CD4-positive, alpha-beta T cell (primary cell): ENCODE measurements at places on chromosomes 6 and 20.

GRCh38 chr6:45724511-45724910 is 291.1 kb downstream of the CLIC5 start:
- DNase-seq: no peak

DNA sequence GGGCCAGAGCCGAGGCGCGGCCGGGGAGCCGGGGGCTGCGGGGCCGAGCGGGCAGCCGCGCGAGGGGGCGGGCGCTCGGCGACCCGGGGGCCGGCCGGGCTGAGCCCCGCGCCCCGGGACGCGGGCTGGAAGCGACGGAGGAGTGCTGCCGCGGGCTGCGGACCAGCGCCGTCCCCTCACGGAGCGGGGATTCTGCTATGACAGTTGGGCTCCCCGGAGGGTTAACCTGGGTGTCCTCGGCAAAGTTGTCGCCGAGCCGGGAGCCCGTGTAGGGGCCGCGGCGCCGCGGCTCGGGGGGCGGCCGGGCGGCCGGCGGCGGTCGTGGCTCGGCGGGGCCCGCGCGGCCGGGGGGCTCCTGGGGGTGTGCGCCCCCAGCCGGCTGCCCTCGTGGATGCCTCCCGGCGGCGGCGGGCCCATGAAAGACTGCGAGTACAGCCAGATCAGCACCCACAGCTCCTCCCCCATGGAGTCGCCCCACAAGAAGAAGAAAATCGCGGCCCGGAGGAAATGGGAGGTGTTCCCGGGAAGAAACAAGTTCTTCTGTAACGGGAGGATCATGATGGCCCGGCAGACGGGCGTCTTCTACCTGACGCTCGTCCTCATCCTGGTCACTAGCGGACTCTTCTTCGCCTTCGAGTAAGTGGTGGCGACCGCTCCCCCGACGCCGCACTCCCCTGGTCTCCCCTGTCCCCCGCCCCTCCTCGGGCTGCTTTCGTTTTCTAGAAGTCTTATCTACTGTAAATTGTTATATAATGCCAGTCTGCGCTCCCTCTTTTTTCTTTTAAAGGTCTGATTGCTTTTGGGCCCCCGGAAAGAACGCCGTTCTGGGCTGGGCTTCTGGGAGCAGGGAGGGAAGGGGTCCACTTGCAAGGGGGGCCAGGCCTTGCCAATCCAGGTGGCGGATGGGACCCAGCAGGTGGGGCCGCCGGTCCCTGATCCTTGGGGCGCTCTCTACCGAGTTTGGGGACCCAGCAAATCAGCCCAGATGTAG is 936 bp downstream of the ZDHHC14 start:
- peak; percentile 44 for DNase-seq

GRCh38 chr6:43120944-43121913 is 45.1 kb downstream of the PTK7 start:
- no peak for DNase-seq

GRCh38 chr20:16970776-16971175 is 222.6 kb downstream of the OTOR start:
- DNase-seq: no peak

- no peak for DNase-seq
These were observed 29.8 kb downstream of the GFOD1 start for GRCh38 chr6:13457577-13457976.

DNA sequence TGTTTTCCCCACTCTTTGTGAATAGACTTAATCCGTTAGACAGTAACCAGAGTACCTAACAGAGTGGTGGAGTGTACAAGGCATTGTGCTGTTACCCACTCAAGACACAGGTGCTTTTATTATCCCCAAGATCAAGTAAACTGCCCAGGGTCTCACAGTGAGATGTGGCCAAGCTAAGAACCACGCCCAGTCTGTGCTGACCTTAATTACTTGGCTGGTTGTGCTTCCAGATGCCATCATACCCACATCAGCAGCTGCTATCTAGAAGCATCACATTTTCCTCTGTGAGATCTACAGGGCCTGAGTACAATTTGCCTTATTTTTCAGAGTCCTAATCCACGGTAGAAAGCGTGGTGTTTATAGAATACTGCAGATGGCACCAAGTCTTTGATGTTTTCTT is 70.3 kb downstream of the GFRA4 start:
- no peak for DNase-seq

DNA sequence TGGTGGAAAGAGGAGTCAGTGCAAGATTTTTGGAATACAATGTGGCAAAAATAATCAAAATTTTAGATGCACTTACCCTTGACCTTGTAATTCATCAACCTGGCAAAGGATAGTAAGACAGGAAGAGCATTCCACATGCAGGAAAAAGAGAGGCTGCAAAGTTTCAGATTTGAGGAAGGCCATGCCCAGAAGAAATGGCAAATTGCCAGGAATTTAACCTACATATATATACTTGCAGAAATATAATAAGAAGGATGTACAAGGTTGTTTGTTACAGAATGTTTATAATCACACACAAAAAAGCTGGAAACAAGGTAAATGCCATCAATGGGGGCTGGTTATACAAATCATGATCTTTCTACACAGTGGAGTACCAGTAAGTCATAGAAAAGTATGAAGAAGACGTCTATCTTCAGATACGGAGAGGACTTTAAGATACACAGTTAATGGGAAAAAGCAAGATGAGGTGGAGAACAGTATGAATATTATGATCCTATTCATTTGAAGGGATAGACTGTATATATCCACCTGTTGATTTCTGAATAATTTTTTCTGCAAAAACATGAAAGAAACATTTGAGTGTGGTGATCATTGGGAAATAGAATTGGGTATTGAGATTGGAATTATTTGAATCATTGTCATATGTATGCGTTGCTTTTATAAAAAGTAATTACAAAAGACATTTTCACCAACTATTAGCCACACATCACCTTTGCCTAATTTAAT is 253.8 kb downstream of the TBC1D7 start:
- no peak for DNase-seq

DNA sequence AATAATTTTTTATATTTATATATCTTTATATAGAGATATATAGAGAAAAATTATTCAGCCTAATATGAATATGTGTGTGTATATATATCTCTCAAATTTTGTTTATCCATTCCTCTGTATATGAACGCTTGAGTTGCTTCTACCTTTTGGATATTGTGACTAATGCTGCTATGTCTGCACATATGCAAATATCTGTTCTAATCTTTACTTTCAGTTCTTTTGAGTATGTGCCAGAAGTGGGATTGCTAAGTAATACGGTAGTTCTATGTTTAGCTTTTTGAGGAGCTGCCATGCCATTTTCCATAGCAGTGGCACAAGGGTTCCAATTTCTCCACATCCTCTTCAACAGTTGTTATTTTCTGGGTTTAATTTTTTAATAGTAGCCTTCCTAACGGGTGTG is 72.8 kb upstream of the CEP85L start:
- DNase-seq: no peak

- DNase-seq: no peak
These were observed 24.1 kb upstream of the ARFGEF2 start for GRCh38 chr20:48897305-48898010.

DNA sequence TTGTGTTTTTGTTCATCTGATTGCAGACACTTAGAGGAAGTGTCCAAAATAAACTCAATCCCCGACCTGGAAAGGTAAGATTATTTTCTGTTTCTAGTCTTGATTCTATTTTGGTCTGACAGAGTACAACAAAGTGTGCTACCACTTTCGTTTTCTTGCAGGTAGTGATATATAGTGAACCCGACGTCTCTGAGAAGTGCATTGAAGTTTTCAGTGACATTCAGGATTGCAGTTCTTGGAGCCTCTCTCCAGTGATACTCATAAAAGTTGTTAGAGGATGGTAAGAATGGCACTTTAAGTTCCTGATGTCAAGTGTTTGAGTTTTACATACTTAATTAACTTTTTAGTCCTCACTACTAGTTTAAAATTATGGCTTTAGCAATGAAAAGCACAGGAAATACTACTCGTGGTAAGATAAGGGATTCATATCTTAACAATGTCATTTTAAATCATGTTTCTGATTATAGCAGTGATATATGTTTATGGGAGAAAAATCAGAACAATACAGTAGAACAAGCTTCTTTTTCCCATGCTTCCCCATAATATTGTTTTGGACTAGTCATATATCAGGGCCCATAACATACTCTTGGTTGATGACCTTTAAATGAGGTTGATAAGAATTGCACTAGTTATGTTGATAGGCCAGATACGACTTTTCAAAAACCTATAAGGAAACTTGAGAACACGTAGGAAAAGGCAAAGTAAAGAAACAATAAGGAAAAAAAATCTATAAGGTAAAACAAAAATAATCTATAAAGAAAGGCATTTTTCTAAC is 104.0 kb downstream of the RTN4IP1 start:
- DNase-seq: no peak

DNA sequence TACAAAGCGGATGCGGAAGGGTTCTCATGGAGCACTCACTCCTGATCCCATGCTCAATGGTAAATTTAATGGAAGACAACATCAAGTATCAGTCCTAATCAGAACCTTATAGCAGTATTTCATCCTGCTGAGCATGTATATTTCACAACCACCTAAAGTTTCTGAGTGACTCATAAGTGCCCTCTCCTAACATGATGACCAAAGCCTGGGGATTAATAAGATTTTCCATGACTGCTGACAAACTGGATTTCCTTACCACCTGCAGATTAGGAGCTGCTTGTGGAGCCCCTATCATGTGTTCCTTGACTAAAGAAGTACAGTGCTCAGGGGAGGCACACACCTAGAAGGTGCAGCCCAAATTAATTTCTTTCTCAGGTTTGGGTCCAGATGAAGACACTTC is 112.8 kb downstream of the INSM1 start:
- no peak for DNase-seq

DNA sequence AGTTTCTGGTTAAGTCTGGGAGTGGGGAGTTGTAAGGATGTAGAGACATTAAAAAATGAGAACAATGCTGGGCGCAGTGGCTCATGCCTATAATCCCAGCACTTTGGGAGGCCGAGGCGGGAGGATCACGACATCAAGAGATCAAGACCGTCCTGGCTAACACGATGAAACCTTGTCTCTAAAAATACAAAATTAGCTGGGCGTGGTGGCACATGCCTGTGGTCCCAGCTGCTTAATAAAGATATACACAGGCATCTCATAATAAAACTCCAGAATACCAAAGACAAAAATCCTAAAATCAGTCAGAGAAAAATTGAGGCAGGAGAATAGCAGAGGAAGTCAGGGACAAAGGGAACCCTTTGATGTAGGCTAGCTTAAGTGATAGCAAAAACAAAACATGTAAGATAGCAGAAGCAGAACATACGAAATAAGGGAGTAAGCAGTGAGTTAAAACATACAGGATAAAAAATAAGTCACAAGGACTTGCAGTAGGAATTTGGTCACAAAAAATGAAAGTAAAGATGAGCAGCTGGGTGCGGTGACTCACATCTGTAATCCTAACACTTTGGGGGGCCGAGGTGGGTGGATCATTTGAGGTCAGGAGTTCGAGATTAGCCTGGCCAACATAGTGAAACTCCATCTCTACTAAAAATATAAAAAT is 23.6 kb downstream of the DDX43 start:
- DNase-seq: no peak

GRCh38 chr20:33893314-33893713 is 82.2 kb downstream of the CHMP4B start:
- no peak for DNase-seq

DNA sequence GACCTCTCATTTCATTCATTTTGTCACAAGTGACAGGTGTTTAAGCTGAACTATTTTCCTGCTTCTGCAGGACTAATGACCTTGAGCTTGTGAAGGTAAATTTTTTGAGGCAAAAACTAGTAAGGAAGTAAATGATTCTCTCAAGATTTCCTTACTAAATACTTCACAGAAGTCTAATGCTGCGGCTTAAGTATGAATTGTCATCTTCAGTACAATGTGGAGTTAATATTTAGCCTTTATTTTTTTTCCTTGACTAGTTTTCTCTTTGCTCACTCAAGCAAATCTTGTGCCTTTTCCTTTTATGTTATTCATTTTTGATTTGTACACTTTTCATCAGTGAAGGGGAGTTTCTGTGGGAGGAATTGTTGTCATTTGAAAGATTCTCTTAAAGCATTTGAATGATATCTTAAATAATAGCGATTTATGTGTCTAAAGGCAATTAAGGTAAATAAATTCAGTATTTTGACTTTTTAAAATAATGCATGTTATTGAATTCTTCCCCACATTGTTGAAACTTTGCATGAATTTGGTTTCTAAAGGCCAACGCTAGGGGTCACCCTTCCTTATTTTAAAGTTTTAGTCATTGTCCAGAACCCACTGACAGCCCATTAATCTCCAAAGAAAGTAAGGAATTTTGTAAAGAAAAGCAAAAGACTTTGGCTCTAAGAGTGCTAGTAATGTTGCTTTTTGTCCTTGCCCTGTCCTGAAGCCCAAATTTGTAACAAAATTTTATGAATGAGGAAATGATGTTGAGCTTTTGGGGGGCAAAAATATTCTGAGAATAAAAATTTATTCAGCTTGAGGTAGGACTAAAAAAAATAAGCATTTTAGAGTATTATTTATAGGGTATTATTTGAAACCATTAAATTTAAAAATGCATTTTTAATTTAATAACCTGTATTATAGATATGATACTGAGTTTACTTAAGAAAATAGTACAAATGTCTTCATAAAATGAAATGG is 157.4 kb upstream of the LAMA2 start:
- DNase-seq: peak; percentile 26

- no peak for DNase-seq
These were observed 406.5 kb upstream of the CHD6 start for GRCh38 chr20:42024653-42025052.

- peak; percentile 70 for DNase-seq
These were observed 23.8 kb upstream of the SAMHD1 start for GRCh38 chr20:36975099-36975818.

DNA sequence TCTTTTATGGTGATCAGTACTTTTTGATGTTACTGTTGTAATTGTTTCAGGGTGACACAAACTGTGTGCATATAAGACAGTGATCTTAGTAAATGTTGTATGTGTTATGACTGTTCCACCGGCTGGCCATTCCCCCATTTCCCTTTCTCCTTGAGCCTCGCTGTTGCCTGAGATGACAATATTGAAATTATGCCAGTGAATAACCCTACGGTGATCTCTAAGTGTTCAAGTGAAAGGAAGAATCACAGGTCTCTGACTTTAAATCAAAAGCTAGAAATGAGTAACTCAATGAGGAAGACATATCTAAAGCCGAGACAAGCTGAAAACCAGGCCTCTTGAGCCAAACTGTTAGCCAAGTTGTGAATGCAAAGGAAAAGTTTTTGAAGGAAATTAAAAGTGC is 32.3 kb downstream of the TULP4 start:
- no peak for DNase-seq
